ENCODE measurements at places on chromosomes 2 and 18.

DNA sequence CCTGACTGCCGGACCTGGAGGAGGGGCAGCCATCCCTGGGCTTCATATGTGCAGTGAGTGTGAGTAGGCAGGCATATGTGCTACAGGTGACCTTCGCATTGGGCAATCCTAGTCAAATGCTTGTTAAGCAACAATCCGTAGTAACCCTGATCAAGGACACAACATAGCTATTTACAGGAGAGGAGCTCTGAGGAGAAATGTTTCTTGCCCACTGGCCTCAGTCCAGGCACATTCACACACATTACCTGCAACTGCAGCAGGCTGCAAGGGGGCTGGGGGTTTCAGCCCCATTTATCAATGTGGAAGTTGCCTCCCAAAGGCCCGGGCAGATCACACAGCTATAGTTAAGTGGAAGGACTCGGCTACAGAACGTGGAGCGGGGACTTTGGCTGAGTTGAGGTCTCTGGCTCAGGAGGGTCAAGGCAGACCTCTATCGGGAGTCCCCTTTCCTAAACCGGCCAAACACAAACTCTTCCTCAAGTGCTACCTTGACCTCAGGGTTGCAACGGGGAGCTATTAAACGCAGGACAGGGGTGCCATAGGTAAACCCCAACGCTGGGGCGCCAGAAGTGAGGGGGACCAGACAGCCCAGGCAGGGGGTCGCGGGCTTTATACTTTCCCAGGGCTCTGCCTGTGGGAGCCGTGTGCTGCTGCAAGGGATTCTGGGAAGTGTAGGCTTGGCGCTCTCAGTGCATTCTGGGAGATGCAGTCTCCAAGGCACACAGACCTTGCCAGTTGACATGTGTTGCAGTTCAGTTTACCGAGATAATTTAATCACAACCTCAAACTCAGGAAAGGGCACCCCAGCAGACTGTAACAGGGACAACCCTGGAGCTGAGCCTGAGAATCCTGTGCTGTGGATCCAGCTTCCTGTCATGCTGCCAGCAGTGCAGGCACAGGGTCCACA lies 9.4 kb downstream of the KHK start:
- DNase-seq, result no peak

- DNase-seq, result no peak
These were observed 764.8 kb downstream of the RNF144A start for GRCh38 chr2:7681881-7682461.

- no peak for DNase-seq
These were observed 8.6 kb downstream of the SPR start for GRCh38 chr2:72895759-72896281.

DNA sequence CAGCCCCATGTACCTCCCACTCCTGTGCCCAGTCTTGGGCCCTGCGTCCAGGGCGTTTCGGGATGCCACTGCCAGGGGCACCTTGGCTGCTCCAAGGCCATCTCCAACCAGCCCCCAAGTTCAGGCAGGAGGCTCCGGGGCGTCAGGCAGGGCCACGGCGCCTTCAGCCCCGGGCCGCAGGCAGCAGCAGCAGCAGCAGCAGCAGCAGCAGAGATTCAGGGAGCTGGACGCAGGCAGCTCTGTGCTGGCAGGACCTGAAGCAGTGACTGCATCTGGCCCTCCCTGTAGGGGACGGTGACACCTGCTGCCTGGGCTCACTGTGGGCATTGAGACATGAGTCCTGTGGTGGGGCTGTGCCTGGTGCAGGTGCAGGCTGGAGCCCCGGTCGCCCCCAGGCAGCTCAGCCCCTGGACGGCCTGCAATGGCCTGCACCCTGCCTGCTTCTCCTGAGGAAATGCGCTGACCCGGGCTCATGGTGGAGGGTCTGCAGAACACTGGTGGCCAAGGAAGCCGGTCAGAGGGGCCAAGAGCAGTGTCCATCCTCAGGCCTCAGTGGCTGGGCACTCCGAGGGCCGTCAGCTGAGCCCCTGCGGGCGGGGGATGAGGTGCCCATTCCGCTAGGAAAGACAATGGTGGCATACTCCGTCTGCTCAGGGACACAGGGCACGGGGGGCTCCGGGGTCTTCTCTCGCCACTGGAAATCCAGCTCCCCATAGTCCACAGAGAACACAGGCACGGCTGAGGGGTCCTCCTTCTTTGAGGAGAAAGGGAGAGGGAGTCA lies 8.0 kb downstream of the PDCD1 start:
- DNase-seq, result no peak

- DNase-seq, result no peak
These were observed 562.5 kb downstream of the PARD3B start for GRCh38 chr2:205107810-205108209.

DNA sequence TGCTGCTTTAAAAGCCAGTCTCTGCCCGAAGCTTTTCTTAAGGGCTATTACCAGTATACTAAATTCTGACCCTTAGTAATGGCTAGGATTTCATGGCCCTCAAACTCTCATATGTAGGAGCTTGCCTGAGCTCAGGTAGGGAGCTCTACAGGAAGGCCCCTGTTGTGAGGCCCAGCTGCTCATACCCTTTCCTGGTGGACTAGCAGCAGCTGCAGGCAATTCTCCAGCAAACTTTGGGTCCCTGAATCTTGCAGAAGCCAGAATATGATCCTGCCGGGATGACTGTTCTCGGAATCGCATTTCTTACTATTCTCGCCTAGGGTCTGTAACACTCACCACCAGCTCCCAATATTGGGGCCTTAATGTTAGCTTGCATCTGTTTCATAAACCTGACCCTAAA lies 106.4 kb upstream of the SERTAD2 start:
- DNase-seq, result no peak
